GM04504 (cell line): ENCODE measurements at places on chromosomes 1 and 21.

DNA sequence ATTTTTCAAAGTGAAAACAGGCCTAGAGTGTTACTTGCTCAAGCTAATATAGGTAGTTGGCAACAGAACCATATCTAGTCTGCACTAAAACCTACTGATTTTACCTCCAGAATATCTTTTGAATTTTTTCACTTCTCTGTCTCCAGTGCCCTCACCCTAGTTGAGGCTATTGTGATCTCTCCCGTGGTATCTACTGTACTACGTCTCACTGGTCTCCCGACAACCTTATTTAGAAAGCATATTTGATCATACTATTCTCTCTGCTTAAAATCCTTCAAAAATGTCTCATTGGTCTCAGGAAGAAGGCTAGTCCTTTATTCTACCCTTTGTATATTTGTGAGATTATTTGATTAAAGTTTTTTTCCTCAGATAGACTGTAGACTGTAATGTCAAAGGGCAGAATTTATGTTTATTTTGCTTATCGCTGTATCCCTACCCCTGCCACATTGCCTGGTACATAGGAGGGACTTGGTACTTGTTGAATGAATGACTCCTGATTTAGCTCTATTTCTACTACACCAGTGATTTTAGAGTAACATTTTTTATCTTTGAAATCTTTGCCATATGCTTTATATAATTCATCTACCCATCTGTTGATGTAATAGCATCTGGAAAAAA, 135.5 kb upstream of the KIAA1614 start:
- no peak for DNase-seq

- DNase-seq: no peak
These were observed 4.8 kb upstream of the MUTYH start for GRCh38 chr1:45345014-45345413.

GRCh38 chr1:18234790-18235242, 127.2 kb downstream of the IGSF21 start:
- no peak for DNase-seq

DNA sequence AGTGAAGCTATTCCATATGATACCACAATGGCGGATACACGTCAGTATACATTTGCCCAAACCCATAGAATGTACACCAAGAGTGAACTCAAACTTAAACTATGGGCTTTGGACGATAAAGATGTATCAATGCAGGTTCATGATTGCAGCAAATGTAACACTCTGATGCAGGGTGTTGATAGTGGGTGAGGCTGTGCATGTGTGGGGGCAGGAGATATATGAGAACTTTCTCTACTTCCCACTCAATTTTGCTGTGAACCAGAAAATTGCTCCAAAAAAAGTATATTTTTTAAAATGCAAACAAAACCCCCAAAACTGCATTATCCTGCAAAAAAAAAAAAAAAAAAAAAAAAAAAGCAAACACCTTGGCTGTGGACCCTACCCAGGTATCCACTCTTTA, 3.4 kb downstream of the ATP1A2 start:
- DNase-seq: no peak
